Renal cortex interstitium (tissue), 15 donors: ENCODE measurements at places on chromosomes 7 and 10. TPM values are rescaled to one million over a fixed set of nuclear protein-coding genes. Genes with fewer than 3 reads are reported as not detected.

Gene TIAL1
- 145 TPM for polyA plus RNA-seq

DNA sequence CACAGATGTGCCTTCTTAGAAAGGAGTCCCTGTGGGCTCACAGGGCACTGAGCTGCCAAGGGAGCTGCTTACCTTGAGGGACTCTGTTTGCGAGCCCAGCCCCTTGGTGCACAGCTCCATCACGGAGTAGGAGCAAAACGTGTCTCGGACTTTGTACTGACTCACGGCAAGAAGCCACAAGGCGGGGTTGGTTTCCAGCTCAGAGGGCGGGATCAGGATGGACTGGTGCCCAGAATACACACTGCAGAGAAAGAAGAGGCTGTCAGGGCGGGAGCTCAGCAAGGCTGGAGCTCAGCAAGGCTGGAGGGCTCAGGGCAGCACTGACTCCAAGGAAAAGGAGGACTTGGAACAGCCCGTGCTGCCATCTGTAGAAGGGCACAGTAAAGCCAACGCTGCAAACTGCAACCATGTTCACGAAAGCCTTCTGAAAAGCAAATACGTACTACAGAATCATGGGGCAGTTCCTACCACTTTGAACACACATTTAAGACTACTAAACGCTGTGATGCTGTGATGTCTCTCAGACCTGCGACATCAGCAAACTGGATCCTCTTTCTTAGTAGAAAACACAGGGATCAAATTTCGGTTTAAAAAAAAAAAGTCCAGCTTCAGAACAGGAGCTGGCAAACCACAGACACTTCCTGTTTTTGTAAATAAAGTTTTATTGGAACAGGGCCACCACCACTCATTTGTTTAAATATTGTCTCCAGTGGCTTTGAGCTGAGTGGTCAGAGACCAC, 194.3 kb downstream of the ZMYND11 start:
- no peak for DNase-seq

GRCh38 chr10:5448333-5449001, 36.1 kb downstream of the NET1 start:
- DNase-seq: no peak

GRCh38 chr7:118003476-118003875, 130.2 kb upstream of the CTTNBP2 start:
- no peak for DNase-seq

DNA sequence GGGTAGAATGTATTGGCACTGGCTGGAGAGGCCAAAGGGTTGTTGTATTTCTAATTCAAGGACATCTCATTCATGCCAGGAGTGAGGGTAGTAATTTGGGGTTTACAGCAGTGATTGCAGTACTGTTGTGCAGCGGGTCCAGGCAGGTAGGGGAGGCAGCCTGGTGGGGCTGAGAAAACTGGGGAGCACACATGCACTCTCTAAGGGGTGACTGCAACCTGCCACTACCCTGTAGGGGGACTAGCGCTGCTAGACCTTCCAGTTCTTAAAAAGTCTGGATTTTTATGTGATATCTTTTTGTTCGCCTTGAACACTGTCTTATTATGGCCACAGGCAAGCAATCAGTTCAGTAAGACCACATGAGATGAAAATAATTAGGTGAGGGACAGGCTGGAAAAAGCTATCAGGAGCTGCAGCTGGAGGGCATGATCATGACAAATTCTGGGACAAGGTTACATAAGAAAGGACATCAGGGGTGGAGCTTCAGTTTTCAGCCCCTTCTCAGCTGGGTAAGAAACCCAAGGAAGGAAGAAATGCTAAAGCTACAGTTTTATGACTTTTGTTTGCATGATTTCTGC, 149.0 kb downstream of the ARHGAP21 start:
- DNase-seq: no peak

- DNase-seq: no peak
Observed at GRCh38 chr10:125231116-125231812, 70.9 kb upstream of the CTBP2 start.

DNA sequence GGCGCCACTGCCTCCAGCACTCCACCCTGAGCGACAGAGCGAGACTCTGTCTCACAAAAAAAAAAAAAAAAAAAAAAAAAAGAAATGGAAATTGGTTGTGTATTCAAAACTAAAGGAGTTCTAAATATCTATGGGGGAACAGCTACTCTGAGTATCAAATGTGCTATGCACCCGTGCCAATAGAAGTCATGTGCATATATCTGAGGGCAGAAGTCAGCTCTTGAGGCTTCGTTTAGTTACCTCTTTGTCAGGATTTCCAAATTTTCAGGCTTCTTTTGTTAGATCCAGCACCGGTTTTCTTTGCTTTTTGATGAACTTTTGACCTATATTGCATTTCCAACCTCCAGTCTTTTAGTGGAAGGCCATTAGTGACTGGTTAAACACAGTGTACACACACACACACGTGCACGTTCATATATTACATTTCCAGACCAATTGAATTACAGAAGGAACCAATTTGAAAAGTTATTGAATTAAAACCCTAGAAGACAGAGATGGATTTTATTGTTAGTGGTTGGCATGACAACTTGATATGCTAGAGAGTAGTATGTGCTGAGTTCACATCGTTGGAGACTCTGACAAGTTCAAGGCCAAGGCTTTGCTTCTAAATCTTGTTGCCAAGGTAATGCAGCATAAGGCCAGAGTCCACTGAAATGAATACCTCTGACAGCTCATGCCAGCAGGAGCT, 33.1 kb upstream of the ADD3 start:
- no peak for DNase-seq

DNA sequence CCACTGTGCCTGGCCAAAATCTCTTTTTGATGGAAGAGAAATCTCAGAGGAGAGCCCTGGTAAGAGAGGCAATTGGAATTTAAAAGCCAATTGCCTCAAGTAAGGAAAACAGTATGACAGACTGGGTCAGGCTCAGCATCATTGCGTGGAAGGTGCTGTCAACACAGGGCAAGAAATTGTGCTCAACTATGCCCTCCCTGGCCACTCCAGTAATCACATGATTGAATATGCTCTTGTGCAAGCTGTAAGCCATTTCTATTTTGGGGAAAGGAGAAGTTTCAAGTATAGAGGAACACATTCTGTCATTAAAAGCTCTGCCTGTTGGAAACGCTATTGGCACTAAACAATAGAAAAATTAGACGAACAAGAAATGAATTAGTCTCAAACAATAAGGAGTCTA, 1127.7 kb downstream of the REEP3 start:
- no peak for DNase-seq

Gene METTL27
- 3.5 TPM for polyA plus RNA-seq

- peak; percentile 15 for DNase-seq
Observed at GRCh38 chr10:105398202-105398601, 757.1 kb downstream of the SORCS3 start.

Gene CPED1
- polyA plus RNA-seq: 43.9 TPM

Gene PAX4
- polyA plus RNA-seq: not detected

DNA sequence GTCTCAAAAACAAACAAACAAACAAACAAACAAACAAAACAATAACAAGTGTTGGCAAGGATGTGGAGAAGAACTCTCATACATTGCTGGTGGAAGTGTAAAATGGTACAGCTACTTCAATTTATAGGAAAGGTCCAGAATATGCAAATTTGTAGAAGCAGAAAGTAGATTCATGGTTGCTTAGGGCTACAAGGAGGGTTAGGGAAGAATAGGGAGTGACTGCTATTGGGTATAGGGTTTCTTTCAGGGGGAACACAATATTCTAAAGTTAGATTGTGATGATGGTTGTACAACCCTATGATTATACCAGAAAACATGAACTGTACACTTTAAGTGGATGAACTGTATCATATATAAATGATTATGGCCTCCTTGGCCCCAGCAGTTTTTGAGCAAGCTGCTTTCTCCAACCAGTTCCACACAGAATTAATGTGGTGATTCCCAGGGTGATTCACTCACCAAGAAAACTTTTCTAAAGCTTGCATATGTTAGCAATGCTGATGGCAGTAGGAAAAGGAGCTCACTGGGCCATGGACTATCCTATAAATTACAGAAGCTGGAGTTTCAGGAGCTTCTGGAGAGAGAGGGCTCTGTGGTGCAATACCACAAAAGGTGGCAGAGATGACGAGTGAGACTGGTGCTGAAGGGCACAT, 52.8 kb upstream of the KCNIP2 start:
- DNase-seq: no peak

Gene KNDC1
- 9.1 TPM for polyA plus RNA-seq

DNA sequence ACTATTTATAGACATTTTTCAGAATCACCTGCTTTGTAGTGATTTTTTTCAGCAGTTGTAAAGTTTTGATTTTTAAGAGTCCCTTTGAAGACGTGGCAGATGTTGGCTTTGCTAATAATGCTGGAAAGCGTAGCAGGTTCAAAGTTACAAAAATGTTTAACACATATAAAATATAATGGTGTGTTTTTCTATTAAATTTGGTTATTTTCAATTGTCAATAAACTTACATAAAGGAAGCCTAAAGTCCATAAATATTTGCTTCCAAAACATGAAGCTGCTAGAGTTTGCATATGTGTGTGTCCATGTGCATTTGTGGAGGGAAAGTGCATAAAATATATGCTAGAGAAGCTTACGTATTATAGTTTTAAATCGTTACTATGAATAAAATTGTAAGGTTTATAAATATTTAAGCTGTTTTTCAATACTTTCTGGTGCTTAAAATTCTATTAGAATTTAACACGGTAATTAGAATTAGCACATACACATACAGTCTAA, 3.7 kb downstream of the MEOX2 start:
- DNase-seq: no peak

DNA sequence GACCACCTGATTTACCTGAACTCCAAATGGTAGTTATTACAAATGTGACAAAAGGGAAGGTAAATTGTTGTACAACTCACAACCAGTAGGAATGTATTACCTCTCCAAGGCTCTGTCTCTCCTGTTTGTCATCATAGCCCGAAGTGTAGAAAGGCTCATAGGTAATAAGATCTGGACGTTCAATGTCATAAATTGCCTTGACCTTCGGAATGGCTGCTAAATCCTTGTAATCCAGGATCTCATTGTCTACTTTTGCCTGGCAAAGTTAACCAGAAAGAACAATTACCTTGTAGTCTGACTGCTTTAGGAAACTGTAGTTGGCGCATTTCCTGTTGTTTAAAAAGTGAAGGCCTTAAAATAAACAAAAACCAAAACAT, 68.6 kb upstream of the AFAP1L2 start:
- no peak for DNase-seq

- no peak for DNase-seq
Observed at GRCh38 chr7:141328290-141328689, 222.9 kb upstream of the AGK start.

Gene PSTK
- polyA plus RNA-seq: 11.2 TPM

Gene HOXA13
- not detected for polyA plus RNA-seq

Gene TAC1
- polyA plus RNA-seq: 0.89 TPM

DNA sequence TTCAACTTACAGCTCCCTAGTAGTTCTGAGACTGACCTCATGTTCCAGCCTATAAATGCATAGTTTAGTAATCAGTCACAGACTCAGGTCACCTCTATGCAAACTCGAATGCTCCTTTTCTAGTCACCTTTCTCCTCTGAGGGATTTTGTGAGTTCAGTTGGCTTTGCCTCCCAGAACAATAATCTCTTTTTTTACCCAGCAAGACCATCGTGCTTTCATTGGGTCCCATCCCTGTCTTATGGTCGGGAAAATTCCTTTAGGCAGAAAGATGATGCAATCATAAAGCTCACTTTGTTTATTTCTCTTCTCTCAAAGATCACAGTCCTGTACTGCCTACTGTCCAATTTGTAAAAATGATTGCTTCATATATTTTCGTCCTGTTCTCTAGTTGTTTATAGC, 38.4 kb downstream of the TWIST1 start:
- DNase-seq: no peak

Gene BTBD16
- polyA plus RNA-seq: 0.36 TPM

Gene CYP2W1
- 2.7 TPM for polyA plus RNA-seq

DNA sequence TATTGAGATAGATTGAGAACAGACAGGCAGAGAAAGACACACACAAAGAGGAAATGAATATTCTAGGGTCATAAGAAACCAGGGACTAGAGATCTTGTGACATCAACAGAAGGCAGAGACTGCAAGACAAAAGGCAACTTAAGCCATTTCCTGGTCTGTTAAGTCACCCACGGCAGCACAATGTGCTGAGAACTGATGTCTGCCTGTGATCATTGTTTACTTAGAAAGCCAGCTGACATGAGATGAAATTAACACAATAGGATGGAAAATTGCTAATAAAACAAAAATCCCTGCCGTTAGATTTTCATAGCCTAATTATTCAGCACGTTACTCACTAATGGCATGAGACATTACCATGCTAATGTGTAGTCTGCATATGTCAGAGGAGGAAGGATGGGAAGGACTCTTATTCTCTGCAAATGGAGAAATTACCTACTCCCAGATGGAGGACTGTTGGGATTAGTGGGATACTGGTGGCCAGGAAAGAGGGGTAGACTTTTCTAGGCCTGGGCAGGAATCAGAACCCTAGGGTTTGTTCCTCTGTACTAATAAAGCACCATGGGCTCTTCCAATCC, 191.3 kb upstream of the PODXL start:
- no peak for DNase-seq

- peak; percentile 28 for DNase-seq
Observed at GRCh38 chr7:43905956-43906330, 453 bp downstream of the URGCP start.

Gene FRG2B
- polyA plus RNA-seq: not detected

DNA sequence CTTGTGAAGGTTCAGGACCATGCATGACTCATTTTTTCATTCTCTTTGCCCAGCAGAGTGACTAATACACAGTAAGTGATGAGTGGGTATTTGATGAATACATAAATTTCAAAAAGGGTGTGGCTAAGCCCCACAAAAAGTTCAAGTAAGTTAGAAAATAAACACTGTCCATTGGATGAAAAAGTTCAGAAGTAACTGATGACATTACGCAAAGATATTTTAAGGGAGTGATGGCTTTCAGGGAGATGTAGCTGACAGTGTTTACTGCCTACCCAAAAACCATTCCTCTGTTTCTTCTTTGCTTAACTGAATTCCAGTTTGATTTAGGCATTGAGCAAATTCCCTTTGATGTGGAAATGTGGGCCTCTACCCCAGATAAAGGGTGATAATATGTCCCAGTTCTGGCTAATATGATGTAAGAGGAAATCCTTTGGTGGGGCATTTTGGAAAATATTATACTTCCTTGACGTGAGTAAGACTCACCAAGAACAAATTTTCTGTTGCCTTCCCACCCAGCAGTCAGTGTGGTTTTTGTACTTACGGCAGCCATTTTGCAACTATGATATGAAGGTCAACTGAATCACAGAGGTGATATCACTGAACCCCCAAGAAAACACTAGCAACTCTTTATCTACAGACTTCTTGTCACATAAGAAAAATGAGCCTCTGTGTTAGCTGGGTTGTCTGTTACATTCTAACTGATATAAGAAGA, 29.0 kb upstream of the EBLN1 start:
- DNase-seq: no peak

GRCh38 chr10:132916956-132917666, 25.3 kb downstream of the CFAP46 start:
- DNase-seq: no peak

DNA sequence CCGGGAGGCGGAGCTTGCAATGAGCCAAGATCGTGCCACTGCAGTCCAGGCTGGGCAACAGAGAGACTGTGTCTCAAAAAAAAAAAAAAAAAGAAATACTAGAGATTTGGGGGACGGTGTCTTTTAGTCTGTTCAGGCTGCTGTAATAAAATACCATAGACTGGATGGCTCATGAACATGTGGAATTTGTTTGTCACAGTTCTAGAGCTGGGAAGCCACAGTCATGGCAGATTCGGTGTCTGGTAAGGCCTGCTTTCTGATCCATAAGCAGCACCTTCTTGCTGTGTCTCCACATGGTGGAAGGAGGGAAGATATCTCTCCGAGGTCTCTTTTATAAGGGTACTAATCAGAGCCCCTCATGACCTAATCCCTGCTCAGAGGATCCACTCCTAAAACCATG, 102.7 kb upstream of the MKLN1 start:
- DNase-seq: no peak

- DNase-seq: no peak
Observed at GRCh38 chr7:66960192-66960591, 35.2 kb downstream of the SBDS start.

Gene LRIT2
- not detected for polyA plus RNA-seq

Gene FAM25A
- polyA plus RNA-seq: not detected
